ENCODE measurements at places on chromosomes 11 and 22.

- no peak for DNase-seq
Measured at GRCh38 chr11:77981346-77981947, 13.0 kb downstream of the INTS4 start.

GRCh38 chr11:36356201-36356600 lies 60.1 kb downstream of the PRR5L start:
- peak; percentile 70 for DNase-seq

- DNase-seq = no peak
Measured at GRCh38 chr11:64559351-64560138, 31.5 kb upstream of the SLC22A12 start.

DNA sequence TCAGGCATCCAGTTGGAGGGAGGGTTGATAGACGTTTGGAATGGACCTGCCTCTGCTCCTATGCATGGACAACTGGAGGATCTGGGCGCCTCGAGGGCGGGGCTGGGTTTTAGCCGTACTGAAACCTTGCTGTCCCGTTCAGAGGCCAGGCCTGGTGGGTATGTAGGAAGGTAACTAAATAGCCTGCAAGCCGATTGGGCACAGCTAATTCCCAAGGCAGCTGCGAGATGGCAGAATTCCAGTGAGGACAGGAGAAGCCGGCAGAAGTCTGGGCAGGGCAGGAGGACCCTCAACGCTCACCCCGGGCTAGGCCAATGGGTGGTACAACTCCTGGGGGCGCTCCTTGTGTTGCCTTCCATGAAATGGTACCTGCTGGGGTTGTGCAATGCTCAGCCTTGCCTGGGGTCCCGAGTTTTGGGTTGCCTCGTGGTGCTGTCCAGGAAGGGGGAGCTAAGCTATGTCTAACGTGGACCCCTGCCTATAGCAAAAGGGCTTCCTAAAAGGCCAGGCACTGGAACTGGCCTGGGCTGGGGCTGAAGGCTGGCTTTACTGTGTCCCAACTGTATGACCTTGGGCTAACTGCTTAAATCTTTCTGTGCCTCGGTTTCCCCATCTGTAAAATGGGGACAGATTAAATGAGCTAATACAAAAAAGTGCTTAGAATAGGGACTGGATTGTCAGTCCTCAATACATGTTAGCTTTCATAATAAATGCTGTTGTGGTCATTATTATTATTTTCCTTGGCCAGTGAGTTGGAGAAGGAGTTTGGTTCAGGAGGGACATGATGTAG lies 30.1 kb upstream of the CD82 start:
- no peak for DNase-seq

DNA sequence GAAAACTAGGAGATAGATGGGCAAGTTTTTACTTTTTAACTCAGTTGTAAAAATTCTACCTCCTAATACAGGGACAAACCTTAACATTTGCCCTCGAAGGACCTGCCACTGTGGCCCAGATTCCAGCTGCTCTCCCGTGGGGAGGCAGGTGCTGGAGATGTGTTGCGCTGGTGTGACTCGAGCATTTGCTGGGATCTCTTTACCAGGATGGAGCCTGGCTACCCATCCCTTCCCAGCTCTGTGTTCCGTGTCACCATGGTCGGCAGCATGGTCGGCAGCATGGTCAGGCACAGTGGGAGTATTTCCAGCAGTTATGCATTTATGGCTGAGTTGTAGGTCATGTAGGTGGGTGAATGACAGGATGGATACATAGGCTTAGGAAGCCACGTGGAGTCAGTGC lies 41.1 kb downstream of the OTOG start:
- DNase-seq = no peak

DNA sequence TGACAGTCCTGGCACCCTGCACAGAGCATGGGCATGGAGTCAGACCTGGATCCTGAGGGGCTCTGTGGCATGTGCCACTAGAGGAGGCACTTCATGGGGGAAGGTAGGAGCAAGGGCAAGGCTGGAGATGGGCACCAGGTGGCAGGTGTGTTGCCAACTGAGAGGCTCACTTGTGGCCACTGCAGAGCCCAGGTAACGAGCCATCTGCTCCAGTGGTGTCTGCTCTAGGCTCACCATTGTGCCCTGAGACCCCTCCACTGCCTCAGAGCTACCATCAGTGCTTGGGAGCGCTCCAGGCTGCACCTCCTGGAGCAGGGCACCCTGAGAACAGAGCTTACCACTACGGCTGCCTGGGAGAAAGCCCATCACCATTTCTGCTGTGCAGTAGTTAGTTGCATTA lies 1.3 kb upstream of the ZDHHC8 start:
- DNase-seq = no peak

- no peak for DNase-seq
Measured at GRCh38 chr22:25120761-25121212, 78.9 kb upstream of the CRYBB3 start.

GRCh38 chr11:82533628-82534327 lies 199.9 kb downstream of the FAM181B start:
- no peak for DNase-seq

GRCh38 chr11:75373201-75373600 lies 21.7 kb upstream of the ARRB1 start:
- DNase-seq = no peak

DNA sequence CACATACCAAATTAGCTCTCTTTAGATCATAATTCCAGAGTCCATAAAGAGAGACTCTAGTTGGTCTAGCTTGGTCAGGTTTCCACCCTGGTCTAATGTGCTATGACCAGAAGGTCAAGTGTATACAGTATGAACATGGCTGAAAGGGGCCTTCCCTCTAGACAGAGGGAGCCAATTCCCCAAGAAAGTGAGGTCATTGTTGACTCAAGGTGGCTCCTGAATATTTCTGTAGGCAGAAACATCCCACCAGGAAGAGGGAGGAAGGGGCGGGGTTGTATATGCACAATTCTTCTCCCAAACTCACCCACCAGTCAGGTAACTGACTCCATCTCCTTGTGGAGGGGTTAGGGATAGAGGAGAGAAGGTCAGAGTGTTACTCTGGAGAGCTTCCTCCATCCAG lies 281.8 kb upstream of the PLET1 start:
- DNase-seq = no peak

DNA sequence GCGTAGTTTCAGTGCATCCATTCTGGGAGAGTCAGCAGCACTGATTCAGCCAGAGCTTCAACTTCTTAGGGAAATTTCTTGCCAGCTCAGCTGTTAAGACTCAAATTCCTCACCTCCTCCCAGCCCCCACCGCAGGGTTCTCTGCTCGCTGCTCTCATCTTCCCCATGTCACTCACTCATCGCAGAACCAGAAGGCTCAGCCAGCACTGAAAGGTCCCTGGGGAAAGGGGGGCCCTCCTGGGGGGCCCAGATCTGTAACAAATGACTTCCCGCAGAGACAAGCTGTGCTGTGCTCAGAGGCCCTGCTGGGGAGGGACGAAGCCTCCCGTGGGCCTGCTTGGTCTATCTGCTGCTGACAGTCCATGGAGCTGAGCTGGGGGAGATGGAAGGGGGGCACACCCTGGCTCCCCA lies 220.6 kb downstream of the NTM start:
- no peak for DNase-seq

GRCh38 chr11:35036639-35037038 lies 102.3 kb upstream of the CD44 start:
- peak; percentile 48 for DNase-seq

GRCh38 chr11:117944554-117944953 lies 15.4 kb upstream of the TMPRSS13 start:
- DNase-seq = no peak

DNA sequence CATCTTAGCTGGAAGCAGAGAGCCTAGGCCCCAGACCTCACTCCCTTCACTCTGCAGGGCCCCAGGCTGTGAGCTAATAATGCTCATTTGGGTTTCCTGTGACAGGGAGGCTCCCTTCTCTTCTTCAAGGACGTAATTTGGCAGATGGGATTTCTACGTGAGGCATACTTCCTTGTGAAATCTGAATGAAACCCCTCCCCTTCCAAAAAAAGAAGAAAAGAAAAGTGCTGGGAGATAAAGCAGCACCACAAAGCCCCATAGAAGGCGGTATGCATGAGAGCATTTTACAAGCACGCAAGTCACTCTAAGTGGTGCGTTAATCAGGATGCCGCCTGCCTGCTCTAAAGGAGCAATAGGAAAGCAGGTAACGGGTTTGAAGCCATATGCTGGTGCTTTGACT lies 5.7 kb downstream of the P2RX3 start:
- DNase-seq = peak; percentile 38

- DNase-seq = no peak
Measured at GRCh38 chr22:30876221-30876751, 92.3 kb downstream of the MORC2 start.

- no peak for DNase-seq
Measured at GRCh38 chr11:36186340-36187175, 102.7 kb downstream of the COMMD9 start.

DNA sequence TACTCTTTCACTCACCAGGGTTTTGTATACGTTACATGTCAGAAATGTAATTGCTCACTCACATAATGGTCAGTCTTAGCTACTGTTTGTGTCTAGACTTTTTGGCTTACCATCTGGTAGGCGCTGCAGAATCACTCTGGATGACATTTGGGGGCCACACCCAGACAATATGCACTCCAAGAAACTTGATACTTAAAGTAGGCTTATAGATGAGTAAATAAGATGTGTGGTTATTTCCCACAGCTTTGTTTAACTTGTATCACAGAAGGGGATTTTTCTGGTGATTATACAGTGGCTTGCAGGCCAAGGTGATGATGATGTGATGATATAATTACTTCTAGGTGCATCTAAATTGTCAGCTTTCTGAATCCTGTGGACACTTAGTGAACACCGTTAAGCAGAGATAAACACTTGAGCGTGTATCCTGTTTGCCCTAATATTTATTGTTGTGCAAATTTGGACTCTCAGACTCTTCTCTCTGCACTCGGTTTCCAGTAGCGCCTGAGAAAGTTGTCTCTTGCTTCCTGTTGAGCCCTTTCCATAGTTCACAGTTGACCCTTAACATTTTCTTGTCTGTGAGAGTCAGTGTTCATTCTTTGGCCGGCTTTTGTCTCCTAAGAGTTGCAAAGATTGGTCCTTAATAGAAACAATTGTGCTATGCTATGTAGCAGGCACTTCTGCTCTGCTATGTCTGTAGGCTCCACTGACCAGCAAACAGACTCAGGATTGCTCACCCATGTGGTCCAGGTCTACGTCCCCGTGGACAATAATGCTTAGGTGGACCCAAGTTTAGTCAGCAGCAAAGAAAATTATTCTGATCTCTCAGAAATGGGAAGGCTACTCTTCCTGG lies 89.3 kb downstream of the PRR5L start:
- DNase-seq = no peak

- DNase-seq = peak; percentile 83
Measured at GRCh38 chr11:67484847-67485311, 2.1 kb downstream of the AIP start.

- no peak for DNase-seq
Measured at GRCh38 chr22:23495614-23496444, 84.3 kb downstream of the IGLL1 start.

- DNase-seq = no peak
Measured at GRCh38 chr22:43118024-43118849, 7.7 kb downstream of the BIK start.

- DNase-seq = no peak
Measured at GRCh38 chr11:36240801-36241200, 48.4 kb downstream of the COMMD9 start.

- no peak for DNase-seq
Measured at GRCh38 chr11:90661233-90661632, 438.4 kb upstream of the CHORDC1 start.

DNA sequence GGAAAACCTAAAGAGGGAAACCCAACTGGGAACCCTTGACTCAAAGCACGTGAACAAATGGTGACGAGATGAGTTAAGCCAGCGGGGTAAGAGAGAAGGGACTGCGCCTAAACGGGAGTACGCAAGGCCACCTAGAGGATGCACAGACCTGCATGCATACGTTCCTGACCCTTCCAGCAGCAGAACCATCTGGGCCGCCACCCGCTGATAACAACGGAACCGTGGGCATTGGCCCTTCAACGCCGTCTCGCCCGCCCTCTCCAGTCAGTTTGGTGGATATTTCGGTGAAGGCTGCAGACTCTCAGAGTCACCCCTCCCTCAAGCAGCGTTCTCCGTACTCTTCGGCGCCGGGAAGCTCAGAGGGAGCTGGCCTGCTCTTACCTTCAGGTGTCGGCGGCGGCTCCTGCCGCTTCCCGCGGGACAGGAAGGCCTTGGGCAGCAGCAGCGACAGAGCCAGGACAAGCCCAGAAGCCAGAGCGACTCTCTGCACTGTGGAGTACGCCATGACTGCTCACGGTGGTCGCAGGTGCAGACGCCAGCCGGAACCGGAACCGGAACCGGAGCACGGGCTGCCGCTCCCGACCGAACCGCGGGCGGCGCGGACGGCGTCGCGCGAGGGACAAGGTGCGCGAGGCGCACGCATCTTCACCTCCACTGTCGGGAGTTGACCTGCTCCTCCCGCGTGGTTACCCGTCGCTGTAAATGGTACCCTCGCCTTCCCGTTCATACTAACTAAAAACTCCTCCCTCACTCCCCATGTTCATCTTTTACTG lies at the start of gene RIC3:
Gene RIC3 (minus strand): TSS at position 541 of the 773 bp plus-strand sequence. CDS start 36 bp downstream, at position 505.
- no peak for DNase-seq

DNA sequence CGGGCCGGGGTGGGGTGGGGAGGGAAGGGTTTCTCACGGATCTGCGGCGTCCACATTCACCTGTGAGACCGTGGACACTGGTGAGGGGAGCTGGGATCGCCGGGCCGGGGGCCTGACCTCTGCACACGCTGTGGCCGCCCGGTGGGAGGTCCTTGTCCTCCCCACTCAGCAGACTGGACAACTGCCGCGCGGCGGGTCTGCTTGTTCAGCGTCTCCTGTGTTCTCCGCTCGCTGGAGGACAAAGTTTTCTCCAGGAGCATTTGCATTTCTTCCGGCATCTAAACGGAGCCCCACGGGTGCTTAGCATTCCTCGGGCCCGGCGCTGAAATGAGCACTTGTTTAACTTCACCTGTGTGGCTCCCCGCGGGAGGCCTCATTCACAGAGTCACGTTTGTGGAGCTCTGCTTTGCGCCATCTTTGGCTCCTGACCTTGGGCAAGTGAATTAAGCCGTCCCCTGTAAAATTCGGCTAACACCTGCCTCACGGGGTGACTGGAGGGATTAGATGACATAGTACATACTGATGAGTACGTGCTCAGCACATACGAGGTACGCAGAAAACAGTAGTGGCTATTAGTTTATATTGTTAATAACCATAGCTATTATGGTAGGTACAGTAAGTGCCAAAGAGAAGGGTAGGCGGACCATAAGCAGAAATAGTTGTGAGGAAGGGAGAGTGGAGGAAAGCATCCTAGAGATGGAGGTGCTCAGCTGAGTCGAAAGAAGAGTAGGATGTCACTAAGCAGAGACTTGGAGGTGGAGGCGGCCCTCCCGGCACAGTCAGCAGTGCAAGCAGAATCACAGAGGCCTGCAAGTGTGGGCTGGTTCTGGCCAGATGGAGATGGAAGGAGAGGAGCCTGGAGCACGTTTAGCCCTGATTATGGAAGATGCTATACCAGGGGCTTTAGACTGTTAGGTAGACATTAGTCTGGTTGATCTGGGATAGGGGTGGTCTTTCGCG lies 885 bp downstream of the TRMU start:
- no peak for DNase-seq

Data from KBM-7 (cell line).